ENCODE measurements at places on chromosomes 6 and 20. TPM values are rescaled to one million over a fixed set of nuclear protein-coding genes. Genes with fewer than 3 reads are reported as not detected.

Gene PABPC1L
- 150 TPM for polyA plus RNA-seq

Gene TENT5A
- polyA plus RNA-seq, result 12.2 TPM

Gene PRSS16
- 15.5 TPM for polyA plus RNA-seq

Gene TFAP2D
- not detected for polyA plus RNA-seq

Gene ZNF337
- polyA plus RNA-seq, result 10.1 TPM

Gene HLA-F
- polyA plus RNA-seq, result 72.6 TPM
